ENCODE measurements at places on chromosomes 6 and 20.

GRCh38 chr6:110810896-110811586, 4.2 kb downstream of the CDK19 start:
- no peak for DNase-seq

- no peak for DNase-seq
These were observed at the start of gene ADTRP for GRCh38 chr6:11778648-11779328. Gene ADTRP (minus strand): TSS chr6:11778803. CDS start chr6:11778759, 44 bp downstream.

DNA sequence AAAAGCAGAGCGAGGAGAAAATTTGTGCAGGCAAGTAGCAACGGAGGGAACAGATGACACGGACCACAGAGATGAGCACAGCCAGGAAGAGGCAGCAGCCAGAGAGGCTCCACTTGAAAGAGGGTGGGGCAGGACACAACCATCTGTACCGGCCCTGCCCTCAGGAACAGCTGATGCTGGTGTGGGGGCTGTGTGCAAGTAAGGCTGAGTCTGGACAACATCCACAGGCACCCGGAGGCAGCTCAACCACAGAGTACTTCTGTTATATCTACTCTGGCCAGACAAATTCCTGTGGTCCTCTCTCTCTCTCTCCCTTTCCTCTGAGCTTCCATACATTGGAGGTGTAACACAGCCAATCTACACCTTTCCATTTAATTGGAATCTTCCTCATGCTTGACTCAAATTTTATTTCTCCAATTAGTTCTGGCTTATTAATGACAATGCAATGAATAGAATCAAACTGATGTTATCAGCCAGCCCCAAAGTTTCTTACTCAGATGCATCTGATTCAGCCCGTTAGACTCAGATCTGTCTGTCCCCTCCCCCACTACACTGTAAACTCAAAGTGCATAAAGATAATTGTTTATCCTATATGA, 24.9 kb downstream of the KIF13A start:
- peak; percentile 90 for DNase-seq

DNA sequence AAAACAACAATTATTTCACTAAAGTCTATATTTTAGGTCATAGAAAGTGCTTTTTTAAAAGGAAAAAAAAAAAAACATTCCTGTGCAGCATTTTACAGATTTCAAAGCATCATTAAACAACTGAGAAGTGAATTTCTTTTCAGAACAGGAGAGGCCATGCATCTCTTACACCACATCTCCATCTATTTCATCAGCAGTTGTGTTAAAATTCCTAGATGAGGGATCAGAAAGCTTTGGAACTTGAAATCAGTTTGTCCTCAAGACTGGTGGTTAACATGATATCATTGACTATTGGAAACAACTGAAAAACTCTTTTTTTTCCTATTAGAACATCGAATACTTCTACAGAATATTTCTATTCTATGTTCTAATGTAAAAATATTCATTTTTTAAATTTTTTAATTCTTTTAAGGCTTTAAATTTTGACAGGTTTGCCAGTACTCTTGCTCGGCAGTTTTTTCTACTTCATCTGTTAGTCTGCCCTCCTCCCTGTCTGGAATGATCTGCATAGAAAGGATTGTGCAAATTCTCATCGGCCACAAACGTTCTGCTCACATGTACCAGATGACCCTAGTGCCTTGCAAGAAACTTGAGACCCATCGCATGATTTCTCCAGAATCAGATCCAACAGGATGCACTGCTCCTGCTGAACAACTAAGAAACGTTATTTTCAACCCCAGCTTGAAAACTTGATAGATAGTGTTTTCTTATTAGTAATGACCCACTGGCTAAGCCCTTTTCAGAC, 411.0 kb upstream of the AGPAT4 start:
- no peak for DNase-seq

DNA sequence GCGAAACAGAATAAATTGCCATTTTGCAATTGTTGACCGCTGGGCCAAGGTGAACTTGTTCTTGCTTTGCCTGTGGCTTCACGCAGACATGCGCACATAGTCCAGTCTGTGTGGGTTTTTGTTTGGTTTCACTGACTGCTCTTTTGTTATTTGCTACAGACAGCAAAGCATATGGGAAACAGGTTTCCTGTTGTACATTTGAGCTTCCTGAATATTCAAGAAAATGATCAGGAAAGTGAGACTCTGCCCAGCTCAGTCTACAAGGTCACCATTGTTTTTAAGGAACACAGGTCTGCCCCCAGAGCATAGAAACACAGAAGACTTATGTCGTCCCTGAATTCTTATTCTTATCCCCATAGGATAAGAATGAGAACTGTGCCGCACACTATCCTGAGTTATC, 55.6 kb downstream of the SASH1 start:
- DNase-seq: no peak

DNA sequence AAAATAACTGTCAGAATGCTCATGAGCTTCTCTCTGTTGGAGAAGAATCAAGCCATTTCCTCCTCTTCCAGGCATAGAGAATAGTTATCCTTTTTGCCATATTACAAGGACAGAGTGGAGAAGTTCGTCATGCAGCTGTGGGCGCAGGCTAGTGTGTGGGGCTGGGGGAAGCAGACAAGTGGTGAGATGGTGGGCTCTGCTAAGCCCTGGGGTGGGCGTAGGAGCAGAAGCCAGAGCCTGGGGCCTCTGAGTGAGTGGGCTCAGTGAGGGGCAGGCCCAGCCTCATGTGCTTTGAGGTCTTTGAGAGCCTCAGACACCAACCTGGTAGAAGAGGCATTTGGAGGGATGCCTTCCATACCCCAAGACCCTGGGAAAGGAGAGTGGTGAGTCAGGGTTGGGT, 19.4 kb downstream of the ARID1B start:
- no peak for DNase-seq

GRCh38 chr6:158751921-158752320, 67.2 kb downstream of the EZR start:
- DNase-seq: no peak

DNA sequence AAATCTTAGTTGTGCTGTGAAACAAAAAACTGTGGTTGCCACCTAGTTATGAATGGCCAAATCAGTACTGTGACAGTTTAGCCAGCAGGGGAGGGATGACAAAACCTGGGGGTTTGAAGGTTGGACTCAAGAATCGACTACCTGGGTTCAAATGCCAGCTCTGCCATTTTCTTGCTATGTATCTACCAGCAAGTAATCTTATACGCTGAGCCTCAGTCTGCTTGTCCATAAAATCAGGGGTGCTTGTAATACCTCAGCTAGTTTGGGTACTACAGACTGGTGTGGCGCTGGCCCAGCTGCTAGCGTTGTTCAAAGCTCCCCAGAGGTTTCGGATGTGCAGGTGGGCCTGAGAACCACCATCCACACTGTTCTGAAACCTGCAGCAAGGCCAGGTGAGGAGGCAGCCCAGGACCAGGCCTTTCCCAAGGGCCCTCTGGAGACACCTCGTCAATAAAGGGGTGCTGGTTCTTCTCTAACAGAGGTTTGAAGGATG, 40.4 kb downstream of the TRAM2 start:
- DNase-seq: no peak

GRCh38 chr20:1652960-1653359, 4.6 kb downstream of the SIRPG start:
- DNase-seq: no peak

DNA sequence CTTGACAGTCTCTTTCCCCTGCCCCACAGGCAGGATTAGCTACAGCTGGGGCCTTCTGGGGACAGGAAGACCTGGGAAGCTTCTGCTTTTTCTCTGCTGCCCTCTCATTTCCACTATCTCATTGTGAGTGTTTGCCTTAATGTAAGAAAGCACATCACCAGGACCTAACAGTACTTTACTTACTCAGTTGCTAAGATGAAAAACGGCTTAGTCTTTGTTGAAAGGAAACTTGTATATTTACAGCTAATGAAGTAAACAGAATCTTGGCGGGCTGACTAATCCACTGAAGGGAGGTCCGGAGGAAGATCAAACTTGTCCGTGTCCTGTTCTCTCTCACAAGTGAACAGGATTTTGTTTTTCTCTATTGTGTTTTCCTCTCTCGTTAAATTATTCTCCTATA, 128.6 kb downstream of the SOD2 start:
- DNase-seq: no peak

DNA sequence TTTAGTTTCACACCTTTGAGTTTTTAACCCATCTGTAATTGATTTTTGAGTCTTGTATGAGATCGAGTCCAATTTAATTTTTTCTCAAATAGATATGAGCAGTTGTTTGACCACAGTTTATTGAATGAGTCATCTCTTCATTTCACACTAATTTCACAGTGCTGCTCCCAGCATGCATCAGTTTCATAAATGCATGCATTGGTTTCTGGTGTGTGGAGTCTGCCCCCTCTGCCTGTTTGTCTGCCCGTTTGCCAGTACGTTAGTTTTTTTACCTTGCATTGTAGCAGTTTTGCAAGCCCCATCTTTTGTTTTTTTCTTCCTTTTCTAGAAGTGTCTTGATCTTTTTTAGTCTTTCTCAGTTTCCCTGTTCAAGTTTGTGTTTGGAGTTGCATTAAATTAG, 11.9 kb downstream of the SLX4IP start:
- DNase-seq: peak; percentile 15

- no peak for DNase-seq
These were observed 70.3 kb downstream of the TMEM244 start for GRCh38 chr6:129790785-129791184.

DNA sequence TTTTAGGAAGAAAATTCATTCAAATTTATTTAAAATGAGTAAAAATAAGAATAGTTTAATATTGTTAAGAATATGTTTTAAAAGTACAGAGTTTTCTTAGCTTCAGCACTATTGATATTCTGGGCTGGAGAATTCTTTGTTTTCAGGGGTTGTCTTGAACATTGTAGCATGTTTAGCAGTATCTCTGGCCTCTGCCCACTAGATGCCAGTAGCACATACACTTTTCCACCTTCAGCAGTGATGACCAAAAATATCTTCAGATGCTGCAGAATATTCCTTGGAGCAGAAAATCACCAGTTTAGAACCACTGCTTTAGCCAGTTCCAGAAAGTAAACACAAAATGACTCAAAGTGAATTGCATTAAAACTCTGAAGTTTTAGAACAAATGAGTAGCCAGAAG, 19.4 kb upstream of the SDHAF4 start:
- peak; percentile 27 for DNase-seq

GRCh38 chr20:15759594-15759993, 813.7 kb downstream of the KIF16B start:
- peak; percentile 69 for DNase-seq

DNA sequence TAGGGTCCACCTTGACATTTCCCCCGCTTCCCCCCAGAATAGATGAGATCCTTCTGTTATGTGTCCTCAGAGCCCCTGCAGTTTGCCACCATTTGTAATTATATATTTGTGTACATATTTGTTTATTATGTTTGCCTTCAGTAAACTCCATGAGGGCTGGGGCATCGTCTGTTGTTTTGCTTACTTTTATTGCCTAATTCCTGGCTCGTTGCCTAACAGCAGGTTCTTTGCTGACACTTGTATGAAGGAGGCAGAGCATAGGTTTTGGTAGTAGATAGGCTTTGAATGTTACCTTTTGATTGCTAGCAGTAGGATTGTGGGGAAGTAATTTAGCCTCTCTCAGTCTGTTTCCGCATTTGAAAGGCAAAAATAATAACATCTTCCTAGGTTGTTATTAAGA, 9.9 kb downstream of the MAP3K4 start:
- DNase-seq: no peak

- no peak for DNase-seq
These were observed 30.9 kb downstream of the MYH7B start for GRCh38 chr20:34986311-34987287.

All from NCI-H524 (cell line).